Stimulated activated CD4-positive, alpha-beta T cell treated with anti-CD3 and anti-CD28 coated beads, Interleukin-1b, Interleukin-23, amount 100 ng/mL, for 24 hours (primary cell): ENCODE measurements at places on chromosomes 16 and 17.
A peak's percentile ranks its signal among the peaks of the same experiment; 100 is the strongest.

DNA sequence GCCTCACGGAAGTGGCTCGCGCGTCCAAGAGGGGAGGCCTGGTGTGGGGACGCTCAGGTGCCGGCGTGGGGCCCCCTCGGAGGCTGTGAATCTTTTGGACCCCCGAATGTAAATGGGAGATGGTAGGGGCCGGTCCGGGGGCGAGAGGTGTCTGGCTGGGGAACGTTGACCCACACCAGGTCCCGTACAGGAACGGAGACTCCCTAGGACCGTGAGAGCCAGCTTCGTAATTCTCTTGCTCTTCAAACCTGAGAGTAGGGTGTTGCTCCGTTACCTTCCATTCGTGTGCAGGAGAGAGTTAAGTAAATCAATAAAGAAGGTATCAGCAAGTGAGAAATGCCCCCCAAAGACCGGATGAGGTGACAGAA is 481 bp downstream of the LYRM1 start:
- no peak for DNase-seq

DNA sequence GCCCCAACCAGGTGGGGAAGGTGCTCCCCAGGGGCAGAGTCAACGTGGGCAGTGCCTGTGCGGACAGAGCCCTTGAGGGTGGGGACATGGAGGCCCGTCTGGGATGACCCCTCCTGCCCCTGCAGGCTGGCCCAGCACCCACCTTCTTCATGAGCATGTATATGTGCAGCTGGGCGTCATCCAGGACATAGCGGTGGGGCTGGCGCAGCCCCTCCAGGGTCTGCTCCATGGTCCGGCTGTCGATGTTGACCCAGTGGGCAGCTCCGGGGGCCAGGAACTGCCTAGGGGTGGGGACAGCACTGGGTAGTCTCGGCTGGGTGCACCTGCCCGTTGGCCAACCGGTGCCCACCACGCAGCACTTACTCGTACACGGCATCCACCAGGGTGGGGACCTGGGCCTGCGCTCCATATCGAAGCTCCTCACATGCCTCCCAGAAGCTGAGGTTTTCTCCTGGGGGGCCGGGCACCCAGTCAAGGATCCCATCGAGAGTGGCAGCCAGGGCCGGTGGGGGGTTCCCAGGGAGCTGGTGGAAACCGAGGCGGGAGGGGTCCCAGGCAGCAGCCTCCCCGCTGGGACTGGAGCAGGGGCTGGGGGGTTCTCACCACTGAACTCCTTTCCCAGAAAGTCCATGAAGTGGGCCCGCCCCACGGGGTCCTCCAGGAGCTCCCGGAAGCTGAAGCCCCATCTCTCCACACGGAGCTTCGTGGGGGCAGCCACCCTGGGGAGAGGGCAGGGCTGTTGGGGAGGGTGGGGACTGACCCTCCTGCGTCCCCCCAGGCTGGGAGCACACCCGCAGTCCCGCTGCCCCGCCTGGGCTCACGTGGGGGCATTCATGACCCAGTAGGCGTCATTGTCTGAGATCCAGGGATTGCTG is 5.1 kb downstream of the RGS11 start:
- no peak for DNase-seq

- DNase-seq, result no peak
Measured at GRCh38 chr17:80987941-80988461, 3.6 kb upstream of the CHMP6 start.

GRCh38 chr16:733382-734207 is 6.7 kb downstream of the HAGHL start:
- no peak for DNase-seq

- DNase-seq, result no peak
Measured at GRCh38 chr16:89484923-89485679, 5.3 kb downstream of the ANKRD11 start.

GRCh38 chr16:67111951-67112444 is 2.3 kb downstream of the PHAF1 start:
- DNase-seq, result no peak

DNA sequence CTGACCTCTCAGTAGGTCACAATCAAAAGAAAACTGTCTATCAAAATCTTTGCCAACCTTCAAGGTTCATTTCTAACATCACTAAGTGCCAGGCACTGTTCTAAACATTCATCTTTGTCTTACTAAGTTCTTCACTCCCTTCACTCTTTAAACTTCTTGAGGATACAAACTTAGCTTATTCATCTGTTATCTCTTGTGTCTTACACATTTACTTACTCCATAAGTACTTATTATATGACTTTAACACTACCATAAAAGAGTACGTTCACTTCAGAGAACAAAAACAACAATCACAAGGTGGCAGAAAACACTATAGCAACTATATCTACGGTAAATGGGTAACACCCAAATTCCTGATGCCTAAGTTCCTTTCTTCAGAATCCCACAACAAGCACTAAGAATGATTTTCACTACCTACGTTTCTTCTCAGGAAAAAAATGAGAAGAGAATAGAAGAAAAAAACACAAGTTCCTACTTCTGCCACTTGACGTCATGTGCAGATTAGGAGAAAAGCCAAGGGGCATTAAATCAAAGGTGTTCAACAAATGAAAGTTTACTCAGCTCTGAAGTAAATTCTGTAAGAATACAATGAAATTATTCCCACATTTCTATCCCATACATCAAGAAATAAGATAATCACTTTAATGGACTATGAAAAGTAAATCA is 29.2 kb downstream of the KANSL1 start:
- no peak for DNase-seq

- no peak for DNase-seq
Measured at GRCh38 chr16:54503011-54503855, 216.6 kb upstream of the IRX3 start.

DNA sequence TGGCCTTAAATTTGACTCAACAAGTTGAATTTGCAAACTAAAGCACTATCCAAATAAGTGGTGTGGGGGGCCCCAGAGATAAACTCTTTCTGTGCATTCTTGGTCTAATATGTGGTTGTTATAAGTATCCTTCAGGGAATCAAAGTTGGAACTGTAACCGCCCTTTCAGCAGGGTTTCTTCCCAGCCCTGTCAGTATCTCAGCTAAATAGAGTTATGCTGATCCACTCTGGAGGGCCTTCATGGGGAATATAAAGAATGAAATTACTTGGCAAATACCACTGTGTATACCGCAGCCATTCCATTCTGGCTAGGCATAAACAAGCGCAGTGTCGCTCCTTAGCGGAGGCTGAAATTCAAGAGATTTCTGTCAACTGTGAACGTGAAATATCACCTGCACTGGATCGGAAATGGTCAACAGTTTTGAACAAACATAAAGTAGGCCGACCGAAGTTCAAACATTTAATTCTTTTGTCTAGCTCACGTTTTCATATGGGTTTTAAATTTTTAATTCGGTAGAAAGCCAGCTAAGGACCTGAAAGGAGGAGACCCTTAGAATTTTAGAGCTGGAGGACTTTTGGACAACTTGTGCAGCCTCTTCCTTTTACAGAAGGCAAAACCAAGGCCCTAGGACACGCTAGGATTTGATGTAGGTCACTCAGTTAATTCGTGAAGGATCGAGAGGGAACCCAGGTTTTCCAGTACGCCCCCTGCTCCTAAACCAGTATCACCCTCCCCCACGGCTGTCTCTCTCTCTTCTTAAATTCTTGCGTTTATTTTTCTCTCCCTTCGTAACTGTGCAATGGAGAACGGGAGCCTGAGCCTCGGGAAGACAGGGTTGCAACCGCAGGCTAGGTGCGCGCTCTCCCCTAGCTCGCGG is 74.7 kb downstream of the CHD9 start:
- no peak for DNase-seq

DNA sequence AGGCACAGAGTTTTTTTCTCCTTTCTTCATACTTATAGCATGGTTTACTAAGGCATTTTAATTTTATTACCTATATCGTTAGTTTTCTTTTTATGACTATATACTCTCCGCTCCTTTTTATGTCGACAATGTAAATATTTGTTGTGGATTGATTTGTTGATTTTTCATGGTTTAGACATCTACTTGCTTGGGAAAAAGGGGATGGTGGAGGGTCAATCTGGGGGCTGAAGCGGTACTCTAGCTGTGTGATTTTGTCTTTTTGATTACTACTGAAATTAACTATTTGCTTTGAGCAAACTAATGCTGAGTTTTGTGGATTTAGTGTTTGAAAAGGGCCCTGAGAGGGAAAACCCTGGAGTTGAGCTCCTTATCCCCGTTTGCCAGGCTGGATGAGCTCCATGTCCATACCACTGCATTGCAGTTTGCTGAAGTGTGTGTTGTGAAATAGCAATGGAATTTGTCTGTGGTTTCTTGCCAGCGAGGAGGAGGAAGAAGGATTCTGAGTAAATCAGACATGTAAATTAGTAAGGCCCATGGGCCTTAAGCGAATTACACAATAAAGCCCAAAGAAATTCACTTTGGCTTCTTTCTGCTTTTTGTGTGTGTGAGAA is 72.0 kb downstream of the FTO start:
- no peak for DNase-seq

GRCh38 chr17:14297161-14297851 is 3.6 kb upstream of the HS3ST3B1 start:
- no peak for DNase-seq

DNA sequence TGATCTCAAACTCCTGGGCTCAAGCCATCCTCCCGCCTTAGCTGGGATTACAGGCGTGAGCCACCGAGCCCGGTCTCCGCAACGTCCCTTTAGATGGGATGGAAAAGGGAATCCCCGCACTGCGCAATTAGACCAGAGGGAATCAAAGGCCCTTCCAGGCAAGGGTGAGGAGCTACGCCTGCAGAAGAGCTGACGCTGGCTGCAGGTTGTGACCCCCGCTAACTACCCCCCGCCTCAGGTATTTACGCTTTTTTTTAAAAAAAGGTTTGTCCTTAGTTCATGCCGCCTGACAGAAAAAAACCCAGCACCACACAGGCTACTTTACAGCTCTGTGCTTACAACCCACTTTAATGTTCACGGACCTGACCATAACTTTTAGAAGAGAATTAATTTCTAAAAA is 26.9 kb downstream of the ZCCHC14 start:
- no peak for DNase-seq

DNA sequence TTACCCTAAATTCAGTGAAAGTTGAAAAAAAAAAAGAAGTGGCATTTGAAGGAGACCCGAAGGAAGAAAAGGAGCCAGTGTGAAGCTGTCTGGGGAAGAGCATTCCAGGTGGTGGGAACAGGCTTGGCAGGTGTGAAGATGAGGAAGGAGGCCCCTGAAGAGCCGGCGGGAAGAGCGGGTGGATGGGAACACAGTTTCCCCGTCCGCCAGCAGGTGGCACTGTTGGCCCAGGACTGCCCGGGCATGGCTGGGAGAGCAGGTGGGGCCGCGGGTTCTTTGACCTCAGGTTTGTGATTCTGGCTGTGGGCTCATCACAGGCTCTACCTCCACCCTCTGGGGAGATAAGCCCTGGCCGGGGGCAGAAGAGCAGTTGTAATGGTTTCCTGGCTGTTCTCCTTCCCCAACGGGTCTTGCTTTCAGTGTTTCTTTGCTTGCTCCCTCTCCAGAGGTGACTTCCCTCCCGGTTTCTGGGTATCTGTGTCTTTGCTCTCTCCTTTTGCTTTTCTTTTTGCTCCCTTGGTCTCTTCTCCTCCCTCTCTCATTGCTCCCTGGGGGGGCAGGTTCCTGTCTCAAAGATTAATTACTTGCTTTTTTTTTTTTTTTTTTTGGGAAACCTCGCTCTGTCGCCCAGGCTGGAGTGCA is 32.3 kb downstream of the RAP1GAP2 start:
- peak; percentile 77 for DNase-seq

GRCh38 chr16:57304169-57305061 is 19.9 kb upstream of the PLLP start:
- DNase-seq, result no peak

GRCh38 chr17:5011928-5012327 is 14.2 kb downstream of the KIF1C start:
- no peak for DNase-seq

- no peak for DNase-seq
Measured at GRCh38 chr17:37043201-37043600, 94.4 kb downstream of the AATF start.

DNA sequence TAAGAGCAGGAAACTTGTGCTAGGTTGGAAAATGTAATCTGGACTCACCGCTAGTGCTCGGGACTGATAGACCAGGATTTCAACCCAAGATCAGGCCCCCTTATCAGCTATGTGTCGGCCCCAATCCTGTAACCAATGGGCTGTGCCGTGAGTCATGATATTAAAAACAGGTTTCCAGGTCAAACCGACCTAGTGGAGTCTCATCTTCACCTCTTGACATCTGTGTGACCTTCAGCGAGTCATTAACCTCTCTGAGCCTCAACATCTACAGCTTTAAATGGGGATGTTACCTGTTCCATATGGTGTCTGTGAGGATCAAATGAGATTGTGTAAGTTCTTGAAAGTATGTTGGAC is 512 bp downstream of the PMM2 start:
- DNase-seq, result no peak

- DNase-seq, result no peak
Measured at GRCh38 chr17:8345951-8346665, 6.5 kb downstream of the ODF4 start.

DNA sequence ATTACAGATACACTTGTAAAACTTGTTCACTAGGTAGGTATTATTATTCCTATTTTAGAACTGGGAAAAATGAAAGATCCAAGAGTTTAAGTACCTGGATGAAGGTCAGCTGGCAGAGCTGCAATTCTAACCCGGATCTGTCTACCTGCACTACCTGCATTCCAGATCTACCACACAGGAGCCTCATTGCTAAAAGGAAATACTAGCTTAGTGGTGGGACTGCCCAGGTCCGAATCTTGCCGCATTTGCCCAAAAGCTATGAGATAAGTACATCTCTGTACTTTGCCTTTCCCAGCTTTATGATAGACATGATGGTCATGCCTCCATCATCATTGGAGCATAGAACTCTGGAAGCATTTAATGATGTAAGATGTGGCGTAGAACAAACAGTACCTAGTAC is 36.8 kb upstream of the TEKT3 start:
- DNase-seq, result no peak

DNA sequence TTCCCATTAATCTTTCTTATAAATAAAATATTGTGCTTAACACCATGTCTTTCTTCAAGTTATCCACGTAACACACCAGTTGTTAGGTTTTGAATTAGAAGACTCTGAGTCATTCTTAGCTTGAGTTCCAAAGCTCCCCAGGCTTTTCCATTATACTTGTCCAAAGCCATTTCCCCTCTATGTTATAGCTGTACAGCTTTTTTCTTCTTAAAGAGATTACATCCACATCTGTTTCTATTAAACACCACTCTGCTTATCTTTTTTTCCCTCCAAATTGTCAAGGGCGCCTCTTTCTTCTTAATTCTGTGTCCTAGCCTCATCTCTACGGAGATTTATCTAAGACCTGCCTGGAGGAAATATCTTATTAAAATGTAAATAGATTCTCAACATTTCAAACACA is 139.4 kb upstream of the CPHXL start:
- no peak for DNase-seq

- DNase-seq, result no peak
Measured at GRCh38 chr17:897970-898619, 81.5 kb downstream of the NXN start.

DNA sequence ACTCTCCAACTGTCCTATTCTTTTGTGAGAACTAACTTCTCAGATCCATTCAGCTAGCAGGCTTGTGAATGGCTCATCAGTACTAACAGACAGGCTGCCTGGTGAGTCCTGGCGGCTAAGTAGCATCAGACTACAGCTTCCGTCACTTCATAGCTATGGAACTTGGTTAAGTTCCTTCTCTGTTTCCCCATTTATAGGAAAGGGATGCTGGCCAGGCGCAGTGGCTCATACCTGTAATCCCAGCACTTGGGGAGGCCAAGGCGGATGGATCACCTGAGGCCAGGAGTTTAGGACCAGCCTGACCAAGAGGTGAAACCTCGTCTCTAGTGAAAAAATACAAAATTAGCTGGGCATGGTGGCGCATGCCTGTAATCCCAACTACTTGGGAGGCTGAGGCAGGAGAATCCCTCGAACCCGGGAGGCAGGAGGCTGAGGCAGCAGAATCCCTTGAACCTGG is 49.9 kb upstream of the TANGO6 start:
- no peak for DNase-seq
